ENCODE measurements at places on chromosomes 11 and 22. TPM values are rescaled to one million over a fixed set of nuclear protein-coding genes. Genes with fewer than 3 reads are reported as not detected.

DNA sequence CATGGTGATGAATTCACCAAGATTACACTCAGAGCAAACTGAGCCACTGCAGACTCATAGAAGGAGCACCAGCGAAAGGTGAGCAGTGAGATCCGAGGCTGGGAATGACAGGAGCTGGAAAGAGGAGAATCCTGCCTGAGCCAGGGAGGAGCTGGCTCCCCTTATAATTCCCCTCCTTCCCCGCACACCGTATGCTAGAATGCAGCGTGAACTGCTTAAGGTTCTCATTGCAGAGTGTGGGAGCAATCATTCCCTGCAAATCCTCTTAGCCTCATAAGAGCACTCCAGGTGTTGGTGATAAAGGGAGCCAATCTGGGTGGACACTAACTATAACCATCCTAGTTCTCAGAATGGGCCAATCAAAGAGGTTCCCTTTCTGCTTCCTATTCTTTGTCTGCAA is 127.6 kb upstream of the TEAD1 start:
- H3K4me1 ChIP-seq, result peaks cover 11% of the 10 kb centered on the region
- no peak overlapping the region for H3K4me3 ChIP-seq
- DNase-seq, result no peak
- H3K36me3 ChIP-seq, result no peaks in the 10 kb centered on the region

DNA sequence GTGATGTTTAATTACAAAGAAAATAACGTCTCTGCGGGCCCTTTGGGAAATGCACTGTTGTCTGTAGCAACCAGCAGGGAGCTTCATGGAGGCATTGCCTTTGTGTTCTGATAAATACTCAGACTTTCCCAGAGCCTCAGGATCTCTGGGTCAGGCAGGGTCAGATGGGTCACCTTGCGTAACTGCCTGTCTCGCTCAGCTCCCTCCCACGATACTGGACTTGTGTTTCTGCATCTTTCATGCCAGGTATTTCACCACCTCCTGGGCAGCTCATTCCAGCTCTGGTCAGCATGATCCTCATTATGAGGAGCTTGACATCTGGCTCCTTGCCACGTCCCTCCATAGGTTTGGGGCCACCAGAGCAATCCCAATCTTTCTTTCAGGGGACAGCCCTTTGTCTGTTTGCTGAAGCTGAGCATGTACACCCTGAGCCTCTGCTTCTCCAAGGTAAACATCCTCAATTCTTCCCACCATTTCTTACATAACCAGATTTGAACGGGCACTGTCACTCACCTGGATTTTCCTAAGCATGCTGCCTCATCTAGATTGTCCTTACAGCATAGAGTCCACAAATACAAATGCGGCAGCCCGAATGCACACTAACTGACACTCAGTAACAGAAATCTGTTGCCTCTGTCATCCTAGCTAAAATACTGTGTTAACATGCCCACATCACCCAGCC is 162.3 kb downstream of the LARGE1 start:
- peak overlapping the region; percentile 50 for H3K27ac ChIP-seq
- peaks cover 24% of the 10 kb centered on the region for H3K4me1 ChIP-seq
- no peaks in the 10 kb centered on the region for H3K27me3 ChIP-seq
- H3K36me3 ChIP-seq, result no peaks in the 10 kb centered on the region
- H3K4me3 ChIP-seq, result no peak overlapping the region

Gene DBX1
- not detected for total RNA-seq

Gene HBG2
- total RNA-seq, result not detected

DNA sequence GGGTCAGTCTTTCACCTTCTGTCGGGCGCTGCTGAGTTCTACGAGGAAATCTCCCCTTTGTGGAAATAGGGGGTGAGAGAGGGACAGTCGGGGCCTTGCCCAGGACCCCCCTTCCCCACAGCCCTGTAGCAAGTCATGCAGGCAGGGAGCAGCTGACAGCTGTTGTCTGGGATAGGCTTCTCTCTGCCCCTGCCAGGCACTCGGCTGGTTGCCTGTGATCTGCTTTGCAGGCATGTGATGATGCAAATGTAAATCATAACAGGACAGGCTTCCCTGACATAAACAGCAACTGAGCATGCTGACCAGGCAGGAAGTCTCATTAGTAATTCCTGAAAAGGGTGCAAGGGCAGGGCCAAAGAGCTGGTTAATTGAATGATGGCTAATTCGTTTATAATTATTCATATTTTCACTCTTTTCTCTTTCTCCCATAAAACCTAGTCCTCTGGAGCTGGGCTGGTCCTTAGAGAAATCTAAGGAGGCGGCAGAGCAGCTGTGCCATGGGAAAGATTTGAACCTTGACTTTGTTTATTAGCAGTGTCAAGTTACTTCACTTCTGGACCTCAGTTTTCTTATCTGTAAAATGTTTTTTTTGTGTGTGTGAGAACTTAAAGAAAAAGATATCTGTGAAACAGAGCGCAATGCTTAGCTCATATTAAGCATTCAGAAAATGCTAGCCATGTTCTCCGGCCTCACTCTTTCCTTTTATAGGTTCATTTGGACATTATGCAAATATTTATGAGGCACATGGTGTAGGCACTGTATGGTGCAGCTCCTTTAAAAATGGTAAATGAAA is 129.7 kb downstream of the LDLRAD3 start:
- no peak overlapping the region for H3K4me3 ChIP-seq
- H3K27ac ChIP-seq, result no peak overlapping the region
- no peaks in the 10 kb centered on the region for H3K4me1 ChIP-seq
- H3K27me3 ChIP-seq, result no peaks in the 10 kb centered on the region
